ENCODE measurements at places on chromosomes 4 and X.

DNA sequence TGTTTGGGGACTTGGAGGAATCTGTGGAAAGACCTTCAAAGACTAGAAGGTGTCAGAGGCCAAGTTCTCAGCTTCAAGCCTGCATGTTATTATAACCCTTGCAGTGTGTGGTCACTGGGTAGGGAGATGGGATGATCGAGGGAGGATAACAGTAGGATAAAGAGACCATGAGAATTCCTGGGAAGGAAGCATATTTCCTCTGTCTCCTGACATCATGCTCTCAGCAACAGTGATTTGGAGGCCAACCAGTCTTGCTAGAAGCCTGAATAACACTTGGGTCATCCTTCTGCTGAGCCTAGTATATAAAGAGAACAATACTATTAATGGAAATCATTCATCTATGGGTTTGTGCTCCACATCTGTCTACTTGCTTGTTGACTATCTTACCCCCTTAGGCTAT is 40.9 kb upstream of the ANXA3 start:
- H3K27me3 ChIP-seq = no peaks in the 10 kb centered on the region
- H3K4me3 ChIP-seq = no peak overlapping the region
- H3K27ac ChIP-seq = no peak overlapping the region
- no peak for DNase-seq

- H3K4me3 ChIP-seq = no peak overlapping the region
- no peaks in the 10 kb centered on the region for H3K36me3 ChIP-seq
- H3K27ac ChIP-seq = no peak overlapping the region
- H3K4me1 ChIP-seq = peaks cover 9% of the 10 kb centered on the region
- H3K27me3 ChIP-seq = no peaks in the 10 kb centered on the region
Observed at GRCh38 chrX:38817004-38817703, 15.9 kb downstream of the MID1IP1 start.

- H3K36me3 ChIP-seq = no peaks in the 10 kb centered on the region
- H3K4me3 ChIP-seq = no peak overlapping the region
- H3K4me1 ChIP-seq = no peaks in the 10 kb centered on the region
- no peak for DNase-seq
- H3K27ac ChIP-seq = no peak overlapping the region
- no peaks in the 10 kb centered on the region for H3K27me3 ChIP-seq
Observed at GRCh38 chrX:137575596-137576255, 9.8 kb downstream of the ZIC3 start.

DNA sequence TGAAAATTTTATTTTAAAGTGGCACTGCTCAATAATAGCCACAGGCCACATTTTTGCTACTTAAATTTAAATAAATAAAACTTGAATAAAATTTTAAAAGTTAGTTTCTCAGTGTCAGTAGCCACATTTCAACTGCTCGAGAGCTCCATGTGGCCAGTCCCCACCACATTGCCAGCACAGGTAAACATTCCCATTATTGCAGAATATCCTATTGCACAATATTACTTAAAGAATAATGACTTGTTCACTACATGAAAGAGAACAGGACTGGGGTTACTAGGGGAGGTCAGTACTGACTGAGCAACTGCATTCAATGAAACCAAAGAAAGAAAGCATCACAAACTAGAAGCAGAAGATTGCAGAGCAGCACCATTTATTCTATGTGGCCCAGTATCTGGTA is 2201.6 kb upstream of the TENM3 start:
- no peak overlapping the region for H3K4me3 ChIP-seq
- no peak overlapping the region for H3K27ac ChIP-seq
- no peaks in the 10 kb centered on the region for H3K36me3 ChIP-seq
- no peak for DNase-seq
- no peaks in the 10 kb centered on the region for H3K27me3 ChIP-seq

DNA sequence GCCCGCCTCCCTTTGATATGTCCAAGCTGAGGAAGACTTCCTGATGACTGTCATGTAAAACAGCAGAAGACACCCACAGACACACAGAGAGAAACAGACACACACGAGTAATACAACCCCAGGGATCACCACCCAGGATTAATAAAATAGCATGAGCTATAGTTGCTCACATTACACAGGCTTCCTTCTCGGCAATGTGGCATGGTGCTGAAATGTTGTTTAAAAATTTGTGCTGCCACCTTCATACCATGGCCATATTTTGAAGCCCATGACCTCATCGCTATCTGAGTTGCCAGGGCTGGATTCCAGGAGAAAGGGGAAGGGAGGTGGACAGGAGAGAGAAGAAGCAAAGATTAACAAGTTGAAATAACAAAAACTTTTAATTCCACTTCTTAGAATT is 111.7 kb downstream of the SYNPO2 start:
- no peaks in the 10 kb centered on the region for H3K36me3 ChIP-seq
- no peak overlapping the region for H3K27ac ChIP-seq
- DNase-seq = no peak
- H3K27me3 ChIP-seq = no peaks in the 10 kb centered on the region
- no peaks in the 10 kb centered on the region for H3K4me1 ChIP-seq

- H3K36me3 ChIP-seq = no peaks in the 10 kb centered on the region
- no peaks in the 10 kb centered on the region for H3K27me3 ChIP-seq
- H3K4me1 ChIP-seq = peaks cover 35% of the 10 kb centered on the region
- no peak overlapping the region for H3K4me3 ChIP-seq
- H3K27ac ChIP-seq = peak overlapping the region; percentile 75
Observed at GRCh38 chrX:13093529-13094140, 49.2 kb upstream of the FAM9C start.

DNA sequence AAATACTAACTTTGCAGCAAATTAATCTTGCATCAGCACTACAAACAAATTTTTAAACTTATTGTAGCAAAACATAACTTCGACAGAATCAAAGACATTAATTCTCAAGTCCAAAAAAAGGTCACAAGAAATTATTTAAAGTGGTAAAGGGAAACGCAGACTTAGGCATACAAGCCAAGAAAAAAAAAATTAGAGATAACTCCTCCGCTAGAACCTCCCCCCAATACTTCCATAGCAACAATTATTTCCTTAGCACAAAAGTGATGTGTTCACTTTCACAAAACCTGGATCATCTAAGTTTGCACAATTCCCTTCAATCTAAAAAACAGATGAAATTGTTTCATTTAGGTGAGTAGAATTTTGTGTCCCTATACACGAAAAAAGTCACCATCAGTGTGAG is 1.1 kb downstream of the LRBA start:
- peak overlapping the region; percentile 95 for H3K4me3 ChIP-seq
- no peaks in the 10 kb centered on the region for H3K27me3 ChIP-seq
- H3K4me1 ChIP-seq = no peaks in the 10 kb centered on the region
- H3K36me3 ChIP-seq = no peaks in the 10 kb centered on the region

DNA sequence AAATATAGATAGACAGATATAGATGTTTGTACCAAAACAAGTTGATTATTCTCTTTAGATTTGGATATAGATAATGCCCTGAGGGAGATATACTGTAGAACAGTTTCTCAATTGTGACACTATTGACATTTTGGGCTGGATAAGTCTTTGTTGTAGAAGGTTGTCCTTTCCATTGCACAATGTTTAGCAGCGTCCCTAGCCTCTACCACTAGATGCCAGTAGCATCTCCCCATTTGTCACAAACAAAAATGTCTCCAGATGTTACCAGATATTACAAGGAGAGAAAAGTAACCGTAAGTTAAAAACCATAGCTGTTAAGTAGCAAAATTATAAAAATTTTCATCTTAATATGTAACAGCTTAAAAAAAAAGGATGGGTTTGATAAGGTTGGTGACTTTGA is 2595.3 kb downstream of the ARAP2 start:
- DNase-seq = peak; percentile 21
- H3K36me3 ChIP-seq = no peaks in the 10 kb centered on the region
- no peaks in the 10 kb centered on the region for H3K27me3 ChIP-seq
- H3K4me1 ChIP-seq = no peaks in the 10 kb centered on the region
- H3K27ac ChIP-seq = no peak overlapping the region

GRCh38 chr4:36244257-36245082 is at the start of gene ARAP2:
ARAP2 (minus strand) TSS chr4:36244514; CDS start chr4:36229486, 15,028 bp downstream.
- H3K4me3 ChIP-seq = peak within 1 kb of the TSS; percentile 56
- H3K4me1 ChIP-seq = no peaks in the 10 kb centered on the region
- H3K27ac ChIP-seq = no peak within 1 kb of the TSS

DNA sequence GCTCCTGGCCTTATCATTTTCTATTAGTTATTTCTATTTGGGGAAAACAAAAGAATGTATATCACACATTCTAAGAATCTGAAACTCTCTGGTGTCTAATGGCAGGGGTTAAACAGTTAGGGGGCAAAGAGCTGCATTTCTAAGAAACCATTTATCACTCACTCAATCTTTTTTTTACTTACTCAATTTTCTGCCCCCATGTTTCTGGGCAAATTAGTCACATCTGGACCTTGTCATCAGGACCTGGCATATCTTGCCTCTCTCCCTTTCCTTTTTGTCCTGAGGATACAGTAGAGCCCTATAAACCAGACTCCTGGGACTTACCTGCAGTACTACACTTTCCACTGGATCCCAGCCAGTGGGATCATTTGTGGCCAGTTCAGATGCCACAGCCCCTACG is 89.1 kb downstream of the ANXA3 start:
- no peak overlapping the region for H3K27ac ChIP-seq
- no peaks in the 10 kb centered on the region for H3K4me1 ChIP-seq
- H3K36me3 ChIP-seq = no peaks in the 10 kb centered on the region
- no peak overlapping the region for H3K4me3 ChIP-seq
- no peak for DNase-seq

All from SJCRH30 (cell line).